ENCODE measurements at places on chromosomes 5 and 9. TPM values are rescaled to one million over a fixed set of nuclear protein-coding genes. Genes with fewer than 3 reads are reported as not detected.

GRCh38 chr9:90449213-90449925, 193.3 kb downstream of the DIRAS2 start:
- no peaks in the 10 kb centered on the region for H3K36me3 ChIP-seq
- H3K4me3 ChIP-seq, result no peak overlapping the region
- no peak for DNase-seq
- no peaks in the 10 kb centered on the region for H3K4me1 ChIP-seq
- no peak overlapping the region for H3K27ac ChIP-seq
- no peaks in the 10 kb centered on the region for H3K27me3 ChIP-seq

The PCDHA9 gene
- total RNA-seq, result 0.68 TPM

DNA sequence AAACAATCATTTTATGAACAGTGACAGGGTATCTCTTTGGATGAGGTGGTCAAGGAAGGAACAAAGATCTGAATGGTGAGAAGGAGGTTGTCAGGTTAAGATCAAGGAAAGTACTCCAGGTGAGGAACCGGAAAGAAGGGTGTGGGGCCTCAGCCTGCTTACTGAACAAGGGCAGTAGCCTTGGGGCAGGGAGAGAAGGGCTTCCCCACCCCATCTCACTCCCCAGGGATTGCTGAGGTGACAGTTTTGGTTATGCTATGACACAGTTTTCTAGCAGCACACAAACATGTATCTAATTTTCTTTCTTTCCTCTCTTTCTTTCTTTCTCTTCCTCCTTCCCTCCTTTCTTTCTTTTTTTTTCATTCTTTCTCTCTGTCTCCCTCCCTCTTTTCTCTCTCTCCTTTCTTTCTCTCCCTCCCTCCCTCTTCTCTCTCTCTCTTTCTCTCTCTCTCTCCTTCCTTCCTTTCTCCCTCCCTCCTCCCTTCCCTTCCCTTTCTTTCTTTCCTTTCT, 4.1 kb upstream of the HDHD3 start:
- H3K27me3 ChIP-seq, result no peaks in the 10 kb centered on the region
- no peak overlapping the region for H3K27ac ChIP-seq
- no peak for DNase-seq
- H3K4me1 ChIP-seq, result peaks cover 9% of the 10 kb centered on the region
- H3K36me3 ChIP-seq, result no peaks in the 10 kb centered on the region

GRCh38 chr9:71990466-71990865, 69.9 kb downstream of the C9orf57 start:
- no peaks in the 10 kb centered on the region for H3K4me1 ChIP-seq
- no peak overlapping the region for H3K4me3 ChIP-seq
- no peak overlapping the region for H3K27ac ChIP-seq
- no peak for DNase-seq
- H3K36me3 ChIP-seq, result no peaks in the 10 kb centered on the region
- no peaks in the 10 kb centered on the region for H3K27me3 ChIP-seq

DNA sequence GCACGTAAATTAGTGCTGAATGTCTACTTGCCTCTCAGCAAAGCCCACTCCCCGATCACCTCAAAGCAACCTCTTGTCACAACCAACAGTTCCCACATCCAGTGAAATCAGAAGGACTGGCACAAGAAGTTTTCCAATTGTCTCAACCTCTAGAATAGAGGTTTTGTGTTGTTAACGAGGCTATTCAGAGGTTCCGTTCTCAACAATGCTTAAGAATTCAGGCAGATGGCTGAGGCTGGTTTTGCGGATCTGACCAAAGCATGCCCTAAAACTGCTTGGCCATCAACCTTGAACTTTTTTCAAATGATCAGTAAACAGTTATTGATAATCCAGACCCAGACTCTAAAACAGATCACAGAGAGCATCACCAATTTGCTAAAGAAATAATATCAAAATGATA, 52.9 kb downstream of the MAPKAP1 start:
- no peak overlapping the region for H3K27ac ChIP-seq
- DNase-seq, result no peak
- no peaks in the 10 kb centered on the region for H3K36me3 ChIP-seq
- no peaks in the 10 kb centered on the region for H3K27me3 ChIP-seq

GRCh38 chr5:86917117-86917579, 299.4 kb downstream of the COX7C start:
- no peak for DNase-seq
- no peaks in the 10 kb centered on the region for H3K36me3 ChIP-seq
- no peaks in the 10 kb centered on the region for H3K27me3 ChIP-seq
- no peaks in the 10 kb centered on the region for H3K4me1 ChIP-seq

The TTF1 gene
- total RNA-seq, result 17.8 TPM

DNA sequence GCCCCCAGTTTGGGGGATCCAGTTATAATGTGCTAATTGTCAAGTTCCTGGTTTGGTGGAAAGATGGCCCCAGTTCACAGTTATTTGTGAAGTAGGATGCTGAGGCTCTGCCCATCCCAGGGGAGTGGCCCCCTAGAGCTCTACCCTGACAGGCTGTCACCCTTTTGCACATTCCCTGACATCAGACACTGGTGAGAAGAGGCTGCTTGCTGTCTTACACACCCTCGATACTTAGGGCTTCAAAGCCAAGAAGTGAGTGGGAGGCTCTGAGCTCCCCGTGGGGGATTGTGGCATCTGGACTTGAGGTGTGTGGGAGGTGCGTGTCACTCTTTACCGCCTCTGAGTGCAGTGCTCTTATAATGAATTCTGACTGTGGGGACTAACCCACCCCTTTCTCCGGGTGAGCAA, 168.5 kb downstream of the DOCK2 start:
- DNase-seq, result no peak
- H3K27me3 ChIP-seq, result no peaks in the 10 kb centered on the region
- H3K4me1 ChIP-seq, result no peaks in the 10 kb centered on the region
- no peaks in the 10 kb centered on the region for H3K36me3 ChIP-seq
- no peak overlapping the region for H3K27ac ChIP-seq
- no peak overlapping the region for H3K4me3 ChIP-seq

- peaks cover 45% of the 10 kb centered on the region for H3K4me1 ChIP-seq
- no peaks in the 10 kb centered on the region for H3K27me3 ChIP-seq
- no peaks in the 10 kb centered on the region for H3K36me3 ChIP-seq
- H3K4me3 ChIP-seq, result peak overlapping the region; percentile 37
- peak; percentile 95 for DNase-seq
These were observed 32.9 kb upstream of the STXBP1 start for GRCh38 chr9:127578952-127579853.

- no peaks in the 10 kb centered on the region for H3K36me3 ChIP-seq
- H3K27ac ChIP-seq, result no peak overlapping the region
- H3K4me1 ChIP-seq, result peaks cover 28% of the 10 kb centered on the region
- no peak overlapping the region for H3K4me3 ChIP-seq
These were observed 1.9 kb downstream of the HDAC3 start for GRCh38 chr5:141634720-141635119.

GRCh38 chr5:12780536-12780935, 876.3 kb upstream of the CTNND2 start:
- no peaks in the 10 kb centered on the region for H3K27me3 ChIP-seq
- H3K4me3 ChIP-seq, result no peak overlapping the region
- no peaks in the 10 kb centered on the region for H3K36me3 ChIP-seq
- H3K4me1 ChIP-seq, result no peaks in the 10 kb centered on the region
- DNase-seq, result no peak

DNA sequence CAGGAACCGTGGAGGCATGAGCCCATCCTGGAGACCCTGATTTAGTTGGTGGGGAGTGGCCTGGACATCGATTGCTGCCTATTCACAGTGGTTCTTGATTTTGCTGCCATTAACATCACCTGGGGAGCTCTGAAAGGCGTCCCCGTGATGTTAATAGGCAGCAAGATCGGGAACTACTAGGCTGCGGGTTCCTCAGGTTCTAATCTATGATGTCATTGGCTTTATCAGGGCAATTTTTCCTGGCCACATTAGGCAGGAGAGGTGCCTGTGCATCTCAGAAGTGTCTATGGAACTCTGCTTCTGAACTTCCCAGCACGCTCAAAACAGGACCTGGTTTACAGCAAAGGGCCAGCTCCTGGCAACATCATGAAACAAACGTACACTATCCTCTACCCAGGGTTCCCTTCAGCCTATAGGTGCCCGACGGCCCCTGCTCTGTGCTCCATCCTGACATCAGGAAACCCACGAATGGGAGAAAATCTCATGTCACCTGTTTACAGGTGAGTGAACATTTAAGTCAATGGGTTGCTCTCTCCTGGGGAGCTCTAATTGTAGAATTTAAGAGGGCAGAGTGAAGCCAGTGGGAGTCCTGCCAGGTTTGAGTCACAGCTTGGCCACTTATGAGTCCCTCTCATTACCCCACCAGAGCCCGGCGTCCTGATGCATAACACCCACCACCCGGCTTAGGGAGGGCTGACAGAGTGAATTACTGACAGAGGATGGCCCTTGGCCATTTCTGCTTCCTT, 49.4 kb downstream of the ROPN1L start:
- no peak overlapping the region for H3K4me3 ChIP-seq
- no peak for DNase-seq
- H3K36me3 ChIP-seq, result no peaks in the 10 kb centered on the region
- no peaks in the 10 kb centered on the region for H3K27me3 ChIP-seq

DNA sequence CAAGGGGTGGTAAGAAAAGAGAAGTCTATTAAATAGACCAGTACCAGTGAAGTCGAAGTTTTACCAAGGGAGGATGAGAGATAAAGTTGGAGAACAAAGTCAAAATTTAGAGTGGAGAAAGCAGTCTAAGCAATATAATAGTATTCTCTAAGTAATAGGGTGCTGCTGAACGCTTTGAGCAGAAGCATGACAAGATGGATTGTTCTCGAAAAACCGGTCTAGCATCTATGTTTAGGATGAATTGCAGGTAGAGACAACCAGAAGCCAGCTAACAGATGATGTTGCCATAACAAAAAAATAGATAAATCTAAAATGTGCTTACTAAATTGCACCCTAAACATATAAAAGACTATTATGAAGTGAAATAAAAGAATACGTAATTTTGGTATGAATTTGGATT, 237.0 kb downstream of the PRELID2 start:
- no peak overlapping the region for H3K4me3 ChIP-seq
- H3K27me3 ChIP-seq, result no peaks in the 10 kb centered on the region
- DNase-seq, result no peak
- H3K36me3 ChIP-seq, result no peaks in the 10 kb centered on the region
- no peaks in the 10 kb centered on the region for H3K4me1 ChIP-seq

DNA sequence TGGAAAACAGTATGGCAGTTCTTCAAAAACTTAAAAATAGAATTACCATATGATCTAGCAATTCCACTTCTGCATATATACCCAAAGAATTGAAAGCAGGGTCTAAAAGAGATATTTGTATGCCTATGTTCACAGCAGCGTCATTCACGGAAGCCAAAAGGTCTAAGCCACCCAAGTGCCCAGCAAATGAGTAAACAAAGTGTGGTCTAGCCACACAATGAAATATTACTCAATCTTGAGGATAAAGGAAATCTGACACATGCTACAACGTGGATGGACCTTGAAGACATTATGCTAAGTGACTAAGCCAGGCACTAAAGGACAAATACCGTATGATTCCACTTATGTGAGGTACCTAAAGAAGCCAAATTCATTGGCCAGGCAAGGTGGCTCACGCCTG, 11.1 kb upstream of the MED27 start:
- no peaks in the 10 kb centered on the region for H3K36me3 ChIP-seq
- no peaks in the 10 kb centered on the region for H3K4me1 ChIP-seq
- no peaks in the 10 kb centered on the region for H3K27me3 ChIP-seq
- no peak for DNase-seq

The BTNL8 gene
- total RNA-seq, result 0.71 TPM

DNA sequence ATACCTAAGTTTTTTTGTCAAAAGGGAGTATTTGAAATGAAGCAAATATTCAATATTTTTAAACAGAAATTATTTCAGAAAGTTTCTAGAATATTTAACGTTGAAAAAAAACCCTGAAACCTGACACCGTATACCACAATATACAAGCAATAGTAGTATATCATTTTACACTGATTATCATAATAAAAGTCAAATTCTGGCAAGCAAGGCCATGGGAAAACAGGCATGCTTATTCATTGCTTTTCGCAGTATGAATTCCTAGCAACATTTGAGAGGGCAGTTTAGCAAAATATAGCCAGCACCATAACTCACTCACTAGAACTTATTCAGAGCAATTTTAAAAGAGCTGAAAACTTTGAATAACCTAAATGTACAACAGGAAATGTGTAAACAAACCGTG, 46.1 kb downstream of the ERAP1 start:
- no peak overlapping the region for H3K4me3 ChIP-seq
- no peaks in the 10 kb centered on the region for H3K27me3 ChIP-seq
- H3K36me3 ChIP-seq, result peaks cover 32% of the 10 kb centered on the region

GRCh38 chr5:16178745-16179372, 732 bp downstream of the MARCHF11 start:
- H3K36me3 ChIP-seq, result no peaks in the 10 kb centered on the region
- H3K27ac ChIP-seq, result no peak overlapping the region
- DNase-seq, result no peak
- no peak overlapping the region for H3K4me3 ChIP-seq

The PCDHGA2 gene
- 3.9 TPM for total RNA-seq

DNA sequence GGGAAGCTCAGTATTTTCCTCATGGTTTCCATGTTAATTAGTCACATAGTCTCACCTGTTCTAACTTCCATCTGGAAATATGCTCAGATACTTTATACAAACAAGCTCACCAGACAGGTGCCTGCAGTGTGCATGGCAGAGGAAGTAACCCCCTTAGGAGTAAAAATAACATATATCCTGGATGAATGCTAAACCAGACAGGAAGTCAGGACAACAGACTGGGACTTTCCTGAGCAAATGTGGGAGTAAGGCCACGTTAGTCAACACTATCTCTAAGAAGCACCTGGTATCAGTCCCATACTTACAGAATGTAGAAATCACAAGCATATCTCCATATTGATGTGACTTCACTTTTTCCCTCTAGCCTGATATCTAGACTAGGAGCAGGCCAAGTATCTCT, 128.4 kb downstream of the SEC61B start:
- H3K27ac ChIP-seq, result no peak overlapping the region
- H3K4me3 ChIP-seq, result no peak overlapping the region
- H3K4me1 ChIP-seq, result peaks cover 7% of the 10 kb centered on the region
- DNase-seq, result no peak

DNA sequence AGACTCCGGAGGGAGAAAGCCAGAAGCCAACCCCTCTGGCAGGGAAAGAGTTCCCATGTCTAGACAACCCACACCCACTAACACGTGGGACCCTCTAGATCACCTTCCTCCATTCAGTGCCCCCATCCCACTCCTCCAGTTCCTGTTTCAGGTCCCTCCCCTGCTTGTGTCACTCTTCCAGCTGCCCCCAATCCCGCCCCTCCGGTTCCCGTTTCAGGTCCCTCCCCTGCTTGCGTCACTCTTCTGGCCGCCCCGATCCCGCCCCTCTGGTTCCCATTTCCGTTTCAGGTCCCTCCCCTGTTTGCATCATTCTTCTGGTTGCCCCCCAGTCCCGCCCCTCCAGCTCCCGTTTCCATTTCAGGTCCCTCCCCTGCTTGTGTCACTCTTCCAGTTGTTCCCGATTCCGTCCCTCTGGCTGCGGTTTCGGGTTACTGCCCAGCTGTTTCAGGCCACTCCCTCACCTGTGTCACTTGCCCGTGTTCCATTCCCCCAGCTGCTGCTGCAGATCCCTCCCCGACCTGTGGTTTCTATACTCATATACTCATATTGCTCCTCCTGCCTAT, 64.8 kb upstream of the RANBP6 start:
- H3K4me1 ChIP-seq, result no peaks in the 10 kb centered on the region
- H3K27ac ChIP-seq, result peak overlapping the region; percentile 71
- no peaks in the 10 kb centered on the region for H3K27me3 ChIP-seq
- H3K36me3 ChIP-seq, result no peaks in the 10 kb centered on the region
- H3K4me3 ChIP-seq, result peak overlapping the region; percentile 39
